HepG2 (cell line): ENCODE measurements at places on chromosomes 5 and 9.

DNA sequence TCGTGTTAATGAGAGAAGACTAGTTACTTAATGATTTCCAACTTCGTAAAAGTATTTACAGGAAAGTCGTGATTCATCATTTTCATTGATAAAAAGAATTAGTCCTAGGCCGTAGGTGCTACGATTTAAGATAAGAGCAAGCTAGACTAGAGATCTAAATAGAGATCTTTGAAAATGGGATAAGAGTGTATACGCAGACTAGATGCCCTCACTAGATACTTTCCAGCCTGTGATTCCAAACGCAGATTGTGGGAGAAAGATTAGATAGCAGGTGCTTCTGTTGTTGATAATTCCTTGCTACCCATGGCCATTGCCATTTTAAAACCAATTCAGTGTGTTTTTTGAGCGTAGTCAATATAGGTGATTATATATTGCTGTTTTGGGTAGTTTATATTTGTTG, 6.7 kb upstream of the SMIM15 start:
- DNase-seq = no peak

GRCh38 chr5:148385094-148385493, 1.3 kb downstream of the FBXO38 start:
- peak; percentile 12 for DNase-seq

- no peak for DNase-seq
Observed at GRCh38 chr5:177431317-177432142, 5.1 kb downstream of the GRK6 start.

DNA sequence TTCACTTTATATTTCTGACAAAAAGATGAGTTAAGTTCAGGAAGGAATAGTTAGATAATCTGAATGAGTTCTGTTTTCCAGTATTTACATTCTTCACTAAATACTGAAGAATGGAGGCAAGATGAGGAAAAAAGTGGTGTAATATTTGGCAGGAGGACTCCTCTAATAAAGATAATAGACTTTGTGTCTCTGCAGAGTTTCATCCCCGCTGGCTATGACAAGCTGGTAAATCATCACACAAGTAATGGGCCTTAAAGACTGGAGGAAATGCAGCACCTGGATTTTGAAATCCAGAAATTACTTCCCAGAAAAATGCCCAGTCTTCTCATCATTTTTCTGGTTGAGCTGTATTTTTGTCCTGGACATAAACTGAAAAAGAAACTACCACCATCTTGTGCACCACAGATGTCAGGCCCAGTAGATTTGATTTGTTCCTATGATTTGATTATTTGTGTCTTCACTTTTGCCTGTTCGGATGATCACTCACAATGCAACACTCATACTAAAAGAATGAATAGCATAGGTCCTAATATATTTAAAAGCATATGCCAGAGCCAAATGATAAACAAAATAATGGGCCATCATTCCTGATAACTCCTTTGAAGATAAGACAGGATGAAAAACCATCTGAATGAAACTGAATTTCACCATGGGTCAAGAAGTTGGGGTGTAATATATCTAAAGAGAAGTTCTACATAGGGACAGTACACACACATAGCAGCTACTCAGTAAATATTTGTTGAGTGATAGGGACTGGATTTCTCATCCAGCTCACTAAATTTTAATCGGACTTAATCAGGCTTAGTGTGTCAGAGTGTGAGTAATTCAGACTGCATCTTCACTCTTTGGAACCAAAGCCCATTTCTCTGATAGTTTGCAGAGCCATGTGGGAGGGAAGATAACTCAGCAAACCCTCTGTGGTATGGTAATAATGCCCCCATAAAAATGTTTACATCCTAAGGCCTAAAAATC, 200.5 kb downstream of the HINT1 start:
- no peak for DNase-seq

- DNase-seq = no peak
Observed at GRCh38 chr9:75448281-75448680, 360.0 kb downstream of the OSTF1 start.

GRCh38 chr5:32504329-32504988, 59.9 kb upstream of the ZFR start:
- DNase-seq = no peak

DNA sequence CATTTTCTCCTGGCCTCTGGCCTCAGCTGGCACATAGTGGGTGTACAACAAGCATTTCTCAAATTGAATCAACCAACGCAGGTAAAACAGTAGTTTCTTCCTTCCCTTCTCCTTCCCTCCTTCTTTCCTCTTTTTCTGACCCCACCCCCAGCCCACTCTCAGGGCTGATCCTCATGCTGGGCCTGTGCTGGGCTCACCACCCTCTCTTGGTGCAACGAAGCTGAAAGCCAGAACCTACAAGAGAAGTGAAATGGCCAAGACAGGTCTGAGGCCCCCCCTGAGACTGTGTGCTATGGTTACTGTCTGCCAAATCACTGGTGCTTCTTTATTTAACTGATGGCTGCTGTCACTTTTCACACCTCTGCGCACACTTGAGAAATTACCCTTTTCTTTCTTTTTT, 53.0 kb upstream of the BOD1 start:
- no peak for DNase-seq

DNA sequence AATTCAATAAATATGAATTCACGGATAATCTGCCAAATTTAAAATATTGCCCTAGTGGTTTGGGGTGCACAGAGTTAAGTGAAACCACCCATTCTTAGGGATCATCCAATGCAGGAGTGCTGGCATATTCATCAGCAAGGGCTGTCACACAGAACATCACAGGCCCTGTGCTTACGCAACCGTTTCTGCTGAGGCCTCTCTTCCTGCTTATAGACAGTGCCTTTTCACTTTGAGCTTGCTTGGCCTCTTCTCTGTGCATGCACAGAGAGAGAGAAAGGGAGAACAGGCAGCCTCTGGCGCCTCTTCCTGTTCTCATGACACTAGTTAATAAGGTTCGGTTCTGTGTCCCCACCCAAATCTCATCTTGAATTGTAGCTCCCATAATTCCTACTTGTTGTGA, 366.3 kb downstream of the ICE1 start:
- DNase-seq = no peak

DNA sequence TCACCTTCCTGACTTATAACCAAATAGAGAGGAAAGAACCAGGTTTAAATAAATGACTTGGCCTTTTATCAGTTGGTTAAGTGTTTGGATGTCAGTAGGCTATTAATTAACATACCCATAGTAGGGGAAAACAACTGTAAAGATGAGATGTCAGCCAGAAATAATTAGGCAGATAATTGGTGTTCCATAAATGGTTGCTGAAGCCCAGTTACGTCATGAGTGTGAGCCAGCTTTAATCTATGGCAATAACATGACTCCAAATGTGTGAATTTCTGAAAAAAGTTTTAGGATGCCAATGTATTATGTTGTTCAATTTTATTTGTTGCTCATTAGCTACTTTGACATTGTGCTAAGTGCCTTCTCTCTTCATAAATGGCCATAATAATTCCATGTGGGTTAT, 180.5 kb downstream of the FBXL7 start:
- DNase-seq = no peak

DNA sequence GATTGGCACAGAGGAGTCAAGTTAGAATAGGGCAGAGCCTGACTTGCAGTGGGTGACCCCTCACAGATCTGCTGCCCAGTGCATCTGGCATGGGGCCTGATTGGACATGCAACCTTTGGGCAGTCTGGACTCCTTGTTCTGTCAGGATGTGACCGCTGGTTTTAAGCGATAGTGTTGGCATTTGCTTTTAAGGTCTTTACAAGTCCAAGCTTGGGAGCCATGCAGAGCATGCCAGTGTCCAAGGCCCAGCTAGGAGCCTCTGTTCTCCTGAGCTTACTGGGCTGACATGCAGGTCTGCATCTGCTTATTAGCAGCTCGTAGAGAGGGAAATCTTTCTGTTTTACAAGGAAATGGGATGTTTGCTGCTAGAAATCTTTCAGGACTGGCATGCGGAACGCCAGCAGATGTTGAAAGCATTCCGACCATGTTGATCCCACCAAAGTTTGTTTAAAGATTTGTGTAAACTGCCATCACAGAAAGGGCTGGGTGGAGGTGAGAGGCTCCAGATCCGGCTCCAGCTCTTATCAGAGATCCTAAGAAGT, 27.5 kb downstream of the GADD45G start:
- peak; percentile 20 for DNase-seq

- DNase-seq = peak; percentile 80
Observed at GRCh38 chr5:150487199-150488061, 20.5 kb upstream of the NDST1 start.

GRCh38 chr9:26462751-26463150, 429.9 kb downstream of the CAAP1 start:
- DNase-seq = no peak

GRCh38 chr5:169871826-169872490, 108.3 kb downstream of the INSYN2B start:
- no peak for DNase-seq

- DNase-seq = no peak
Observed at GRCh38 chr9:89872426-89872912, 267.7 kb downstream of the GADD45G start.

DNA sequence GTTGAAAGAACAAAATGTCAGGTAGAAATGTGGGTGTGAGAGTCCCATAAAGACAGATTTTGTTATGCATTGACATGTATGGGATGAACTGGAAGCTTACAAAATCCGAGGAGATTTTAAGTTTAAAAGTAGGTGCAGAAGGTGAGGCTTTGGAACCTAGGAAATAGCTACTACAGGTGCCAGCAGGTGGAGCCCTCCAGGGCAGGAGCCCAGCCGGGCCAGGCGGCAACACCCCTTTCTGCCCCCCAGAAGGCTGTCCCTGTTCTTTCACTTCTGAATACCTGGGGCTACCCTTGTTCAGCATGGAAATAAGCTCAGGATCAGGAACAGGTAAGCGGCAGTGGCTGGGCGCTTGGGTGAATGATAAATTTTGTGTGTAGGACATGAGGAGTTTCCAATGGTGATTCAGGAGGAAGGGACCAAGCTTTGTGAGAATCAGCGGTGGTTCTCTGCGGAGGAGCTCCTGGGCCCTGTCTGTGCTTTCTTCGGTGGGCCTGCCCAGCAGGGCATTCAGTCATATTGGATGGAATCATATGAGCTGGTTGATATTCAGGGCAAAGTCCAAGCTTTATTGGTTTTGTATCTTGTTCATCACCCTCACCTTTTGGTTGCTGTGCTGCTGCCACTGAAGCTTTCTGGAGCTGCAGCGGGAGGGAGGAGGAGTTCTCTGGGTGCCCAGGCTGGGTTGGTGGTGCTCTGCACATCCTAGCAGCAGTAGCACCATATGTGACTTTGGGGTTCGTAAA, 12.3 kb downstream of the PCBD2 start:
- DNase-seq = peak; percentile 18

DNA sequence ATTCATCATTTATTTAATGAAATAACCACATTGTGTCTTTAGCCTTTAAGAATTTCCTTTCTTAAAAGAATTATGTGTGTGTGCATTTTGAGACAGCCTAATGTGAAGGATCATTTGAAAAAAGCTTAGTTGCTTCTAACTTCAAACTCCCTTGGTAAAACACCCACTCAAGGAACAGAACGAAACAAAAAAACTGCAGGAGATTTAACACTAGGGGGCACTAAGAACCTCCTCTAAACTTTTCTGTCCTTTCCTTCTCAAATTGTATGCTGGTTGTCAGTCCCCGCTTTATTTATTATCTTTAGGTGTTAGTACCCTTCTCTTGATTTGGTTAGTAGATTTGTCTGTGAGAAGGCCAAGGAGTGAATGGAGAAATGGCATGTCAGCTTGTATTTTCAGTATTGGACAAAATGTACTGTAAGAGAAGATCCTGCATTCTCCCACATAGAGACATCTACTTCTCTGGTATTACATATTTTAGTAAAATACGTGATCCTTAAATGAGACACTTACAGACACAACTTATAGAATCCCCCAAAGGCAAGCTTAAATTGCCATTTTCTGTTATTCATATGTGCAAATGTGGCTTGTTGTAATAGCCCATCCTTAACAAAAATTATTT, 229.7 kb downstream of the MRPS30 start:
- DNase-seq = peak; percentile 14

GRCh38 chr5:72390836-72391235, 70.7 kb downstream of the PTCD2 start:
- no peak for DNase-seq

GRCh38 chr5:169507051-169507450, 76.5 kb upstream of the SPDL1 start:
- DNase-seq = no peak

- DNase-seq = no peak
Observed at GRCh38 chr5:135215617-135216470, 181.8 kb upstream of the PITX1 start.

DNA sequence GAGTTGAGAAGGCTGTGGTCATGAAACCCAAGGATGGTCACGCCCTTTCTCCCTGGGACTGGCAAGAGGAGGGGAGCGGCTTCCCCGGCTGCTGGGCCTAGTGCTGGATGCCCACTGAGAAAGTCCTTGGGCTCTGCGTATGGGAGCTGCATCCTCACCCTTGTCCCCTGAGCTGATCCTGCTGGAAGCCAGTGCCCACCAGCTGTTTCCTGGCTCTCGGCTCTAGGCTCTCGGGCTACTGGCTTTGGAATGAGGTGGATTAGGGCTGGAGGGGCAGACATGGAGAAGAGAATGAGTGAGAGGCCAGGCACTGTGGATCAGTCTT, 149.3 kb upstream of the PPP1R26 start:
- DNase-seq = no peak

DNA sequence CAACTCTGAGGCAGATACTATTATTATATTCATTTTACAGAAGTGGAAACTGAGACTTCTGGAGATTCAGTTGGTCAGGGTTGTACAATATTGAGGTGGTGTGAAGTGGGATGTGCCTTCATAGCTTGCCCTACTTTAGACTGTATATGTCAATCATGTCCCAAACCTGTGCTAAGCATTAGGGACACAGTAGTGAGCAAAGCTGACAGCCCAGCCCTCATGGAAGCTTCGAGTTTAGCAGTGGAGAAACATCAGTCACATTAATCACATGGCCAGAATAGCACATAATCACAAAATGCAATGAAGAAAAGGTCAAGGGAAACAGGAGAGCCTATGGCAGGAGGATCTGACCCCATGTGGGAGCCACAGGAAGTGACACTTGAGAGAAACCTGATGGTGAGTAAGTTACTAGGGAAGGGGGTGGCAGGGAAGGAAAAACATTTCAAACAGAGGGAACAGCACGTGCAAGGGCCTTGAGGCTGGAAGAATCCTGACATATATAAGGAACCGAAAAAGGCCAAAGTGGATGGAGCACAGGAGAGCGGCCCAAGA, 20.5 kb upstream of the RALGPS1 start:
- no peak for DNase-seq

GRCh38 chr5:148416921-148417320, 33.2 kb downstream of the FBXO38 start:
- DNase-seq = no peak

- DNase-seq = no peak
Observed at GRCh38 chr5:32595118-32595517, 9.8 kb downstream of the SUB1 start.

DNA sequence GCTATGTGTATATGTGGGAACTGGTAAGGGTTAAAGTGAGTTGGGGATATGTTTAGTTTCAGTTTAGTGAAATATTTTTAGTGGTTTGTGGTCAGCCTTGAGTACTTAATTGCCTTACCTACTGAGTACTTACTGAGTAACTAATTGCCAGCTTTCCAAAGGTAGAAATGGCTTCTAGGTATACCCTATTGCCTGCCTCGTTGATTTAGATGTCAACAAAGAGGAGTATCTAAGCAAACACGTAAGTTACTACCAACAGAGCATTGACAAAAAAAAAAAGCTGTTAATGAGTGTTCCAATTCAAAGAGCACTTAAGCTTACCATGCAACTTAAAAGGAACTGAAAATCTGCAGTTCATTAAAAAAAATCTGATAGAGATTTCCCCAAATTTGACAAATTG, 8.8 kb downstream of the ATP10B start:
- no peak for DNase-seq

GRCh38 chr5:136629125-136629792, 263.9 kb upstream of the TRPC7 start:
- DNase-seq = no peak

- no peak for DNase-seq
Observed at GRCh38 chr5:150058480-150059126, 27.8 kb downstream of the CSF1R start.
